ENCODE measurements at places on chromosomes 4 and X. TPM values are rescaled to one million over a fixed set of nuclear protein-coding genes. Genes with fewer than 3 reads are reported as not detected.

FAM156A gene
- total RNA-seq: 13.2 TPM

GRK4 gene
- total RNA-seq: 4.2 TPM

GPC4 gene
- total RNA-seq: 65.6 TPM

SPIN2A gene
- total RNA-seq: not detected

TCEAL6 gene
- 0.39 TPM for total RNA-seq

FAM184B gene
- total RNA-seq: not detected

WDFY3 gene
- total RNA-seq: 91.0 TPM

RNF128 gene
- 0.27 TPM for total RNA-seq

GAGE12E gene
- total RNA-seq: not detected

USP27X gene
- 3.1 TPM for total RNA-seq

MSX1 gene
- 2.7 TPM for total RNA-seq

GLRA3 gene
- total RNA-seq: not detected

EMD gene
- 41.0 TPM for total RNA-seq

ESX1 gene
- not detected for total RNA-seq

MSN gene
- 288 TPM for total RNA-seq

DNA sequence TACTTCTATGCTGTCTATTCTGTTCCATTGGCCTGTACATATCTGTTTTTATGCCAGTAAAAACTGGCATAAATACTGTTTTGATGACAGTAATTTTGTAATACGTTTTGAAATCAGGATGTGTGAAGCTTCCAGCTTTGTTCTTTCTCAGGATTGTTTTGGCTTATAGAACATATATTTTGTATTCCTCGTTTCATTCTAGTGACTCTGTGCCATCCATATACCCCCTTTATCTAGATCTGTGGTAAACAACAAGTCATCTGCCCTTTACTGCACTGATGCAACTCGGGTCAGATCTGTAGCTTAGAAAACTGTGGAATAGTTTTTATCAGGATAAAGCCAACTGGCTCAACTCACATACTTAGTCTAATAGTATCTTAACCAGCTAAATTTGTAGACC, 233.7 kb downstream of the PRDM5 start:
- no peaks in the 10 kb centered on the region for H3K4me1 ChIP-seq
- H3K4me3 ChIP-seq: no peak overlapping the region
- no peak for ATAC-seq
- no peak overlapping the region for H3K27ac ChIP-seq
- H3K27me3 ChIP-seq: no peaks in the 10 kb centered on the region

DNA sequence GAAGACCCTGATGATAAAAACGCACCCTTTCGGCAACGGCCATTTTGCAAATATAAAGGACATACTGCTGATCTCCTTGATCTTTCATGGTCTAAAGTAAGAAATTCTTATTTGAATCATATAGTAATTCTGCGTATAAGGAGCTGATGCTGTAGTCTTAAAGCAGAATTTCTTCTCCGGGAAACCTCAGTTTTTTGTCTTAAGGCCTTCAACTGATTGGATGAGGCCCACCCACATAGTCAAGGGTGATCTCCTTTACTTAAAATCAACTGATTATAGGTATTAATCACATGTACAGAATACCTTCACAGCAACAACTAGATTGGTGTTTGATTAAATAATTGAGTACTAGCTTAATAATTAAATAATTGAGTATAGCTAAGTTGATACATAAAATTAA, 62.8 kb upstream of the DOCK11 start:
- H3K4me3 ChIP-seq: no peak overlapping the region
- H3K27me3 ChIP-seq: no peaks in the 10 kb centered on the region
- no peak overlapping the region for H3K27ac ChIP-seq
- no peaks in the 10 kb centered on the region for H3K36me3 ChIP-seq
- no peak for ATAC-seq

DNA sequence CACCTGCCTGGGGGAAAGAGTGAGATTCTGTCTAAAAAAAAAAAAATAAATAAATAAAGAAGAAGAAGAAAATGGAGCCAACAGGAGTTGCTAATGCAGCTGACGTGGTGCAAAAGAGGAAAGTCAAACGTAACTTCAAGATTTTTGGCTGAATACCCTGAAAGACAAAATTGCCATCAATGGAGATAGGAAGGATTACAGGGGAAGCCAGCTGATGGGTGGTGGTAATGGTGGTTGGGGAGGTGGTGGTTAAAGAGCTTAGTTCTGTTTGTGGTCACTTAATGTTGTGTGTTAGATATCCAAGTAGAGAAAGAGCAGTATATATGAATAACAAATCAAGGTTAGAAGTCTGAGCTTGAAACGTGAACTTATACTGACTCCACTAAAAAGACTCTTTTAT, 225.4 kb downstream of the ARHGAP24 start:
- H3K27me3 ChIP-seq: no peaks in the 10 kb centered on the region
- H3K4me1 ChIP-seq: no peaks in the 10 kb centered on the region
- H3K27ac ChIP-seq: no peak overlapping the region
- no peaks in the 10 kb centered on the region for H3K36me3 ChIP-seq
- H3K4me3 ChIP-seq: no peak overlapping the region

DNA sequence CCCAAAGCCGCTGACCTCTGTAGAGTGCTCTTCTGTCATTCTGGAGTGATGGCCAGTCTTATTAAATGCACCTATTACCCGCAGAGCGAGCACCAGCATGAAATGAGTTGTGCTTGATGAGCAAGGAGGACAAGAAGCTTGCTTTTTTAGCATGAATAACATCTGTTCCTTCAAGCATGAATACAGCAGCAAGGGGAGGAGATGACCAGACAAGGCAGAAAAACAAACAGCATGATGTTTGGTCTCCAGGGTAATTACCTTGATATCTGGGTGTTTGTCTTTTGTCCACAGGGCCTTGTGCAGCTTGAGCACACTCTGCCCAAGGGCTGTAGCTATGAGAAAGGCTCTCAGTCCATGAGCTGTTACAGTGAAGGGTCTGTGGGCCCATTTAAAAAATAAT, 324.8 kb upstream of the DDX53 start:
- no peaks in the 10 kb centered on the region for H3K4me1 ChIP-seq
- no peak for ATAC-seq
- H3K4me3 ChIP-seq: no peak overlapping the region
- no peaks in the 10 kb centered on the region for H3K27me3 ChIP-seq
- no peak overlapping the region for H3K27ac ChIP-seq

- H3K4me3 ChIP-seq: no peak overlapping the region
- H3K4me1 ChIP-seq: no peaks in the 10 kb centered on the region
- no peak overlapping the region for H3K27ac ChIP-seq
- ATAC-seq: no peak
- no peaks in the 10 kb centered on the region for H3K36me3 ChIP-seq
- no peaks in the 10 kb centered on the region for H3K27me3 ChIP-seq
Observed at GRCh38 chr4:39357002-39357401, 9.2 kb downstream of the RFC1 start.

- ATAC-seq: peak; percentile 93
- no peaks in the 10 kb centered on the region for H3K27me3 ChIP-seq
- H3K36me3 ChIP-seq: no peaks in the 10 kb centered on the region
- H3K27ac ChIP-seq: peak overlapping the region; percentile 74
- peak overlapping the region; percentile 38 for H3K4me3 ChIP-seq
Observed at GRCh38 chr4:159227984-159228383, 125.1 kb downstream of the RAPGEF2 start.

DNA sequence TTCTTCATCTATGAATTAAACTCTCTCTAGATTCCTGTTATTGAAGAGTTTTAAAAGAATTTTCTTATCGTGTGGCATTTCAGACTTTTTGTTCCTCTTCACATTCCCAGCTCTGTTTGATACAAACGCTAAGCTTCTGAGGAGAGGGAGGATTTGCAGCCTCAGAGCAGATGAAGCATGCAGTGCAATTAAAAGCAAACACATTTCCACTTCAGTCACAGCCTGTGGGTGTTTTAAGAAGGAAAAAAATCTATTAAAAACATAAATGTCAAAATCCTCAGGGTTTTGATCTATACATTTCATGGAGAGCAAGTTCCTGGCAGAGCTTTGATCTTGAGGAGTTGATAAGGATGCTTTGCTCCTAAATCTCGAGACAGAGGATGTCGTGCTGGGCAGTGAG, 442.4 kb upstream of the BOD1L1 start:
- no peak for ATAC-seq
- H3K36me3 ChIP-seq: no peaks in the 10 kb centered on the region
- no peak overlapping the region for H3K27ac ChIP-seq
- no peaks in the 10 kb centered on the region for H3K4me1 ChIP-seq

DNA sequence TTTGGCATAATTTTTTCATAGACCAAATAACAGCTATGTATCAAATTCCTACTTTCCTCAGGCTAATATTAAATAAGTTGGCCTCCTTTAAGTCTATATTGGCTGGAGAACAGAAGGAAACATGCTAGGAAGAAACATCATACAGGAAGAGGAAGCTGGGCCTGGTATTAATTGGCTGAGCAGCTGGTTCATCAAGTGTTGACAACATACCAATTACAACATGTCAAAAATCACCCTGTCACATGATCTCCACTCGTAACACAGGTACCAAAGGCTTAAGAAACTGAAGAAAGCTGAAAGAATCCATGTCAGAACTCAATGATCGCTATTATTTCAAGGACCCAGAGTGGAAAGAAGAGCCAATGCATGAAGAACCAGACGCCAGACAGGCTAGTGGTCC, 10.5 kb downstream of the WDFY3 start:
- no peak for ATAC-seq
- no peak overlapping the region for H3K27ac ChIP-seq
- no peaks in the 10 kb centered on the region for H3K36me3 ChIP-seq
- H3K4me1 ChIP-seq: peaks cover 64% of the 10 kb centered on the region
- H3K27me3 ChIP-seq: no peaks in the 10 kb centered on the region

GRCh38 chrX:17603196-17603595, 134.1 kb upstream of the SCML1 start:
- H3K4me3 ChIP-seq: no peak overlapping the region
- ATAC-seq: no peak
- no peaks in the 10 kb centered on the region for H3K4me1 ChIP-seq
- no peaks in the 10 kb centered on the region for H3K36me3 ChIP-seq
- no peaks in the 10 kb centered on the region for H3K27me3 ChIP-seq

GRCh38 chr4:174578366-174578765, 56.1 kb upstream of the HPGD start:
- no peak overlapping the region for H3K27ac ChIP-seq
- H3K4me1 ChIP-seq: no peaks in the 10 kb centered on the region
- H3K36me3 ChIP-seq: no peaks in the 10 kb centered on the region
- no peaks in the 10 kb centered on the region for H3K27me3 ChIP-seq

DNA sequence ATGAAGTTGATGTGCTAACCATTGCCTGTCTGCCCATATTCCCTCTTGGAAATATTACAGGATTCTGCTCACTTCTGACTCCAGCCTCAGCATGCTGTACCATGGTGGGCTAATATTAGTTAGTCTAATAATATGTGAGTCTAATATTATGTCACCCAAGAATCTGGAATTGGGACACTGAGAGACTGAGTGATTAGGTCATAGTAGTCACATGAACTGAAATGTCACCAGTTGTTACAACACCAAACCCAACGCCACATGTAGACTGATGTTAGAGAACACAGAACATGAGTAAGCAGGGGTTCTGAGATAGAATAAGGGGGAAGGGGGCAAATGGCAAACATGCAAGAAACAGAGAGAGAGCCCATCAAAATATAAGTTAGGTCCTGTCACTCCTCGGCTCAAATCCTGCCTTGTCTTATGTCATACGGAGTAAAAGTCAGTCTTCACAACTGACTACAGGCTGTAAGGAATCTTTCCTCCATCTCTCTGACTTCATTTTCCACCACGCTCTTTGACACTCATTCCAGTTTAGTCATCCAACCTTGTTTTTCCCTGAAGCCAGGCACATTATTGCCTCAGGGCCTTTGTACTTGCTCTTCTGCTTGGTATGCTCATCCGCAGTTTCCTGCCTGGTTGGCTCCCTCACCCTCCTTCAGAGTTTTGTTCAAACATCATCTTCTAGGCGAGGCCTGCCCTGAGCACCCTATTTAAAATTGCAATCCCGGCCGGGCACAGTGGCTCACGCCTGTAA, 9.6 kb upstream of the SLAIN2 start:
- H3K27me3 ChIP-seq: no peaks in the 10 kb centered on the region
- H3K36me3 ChIP-seq: no peaks in the 10 kb centered on the region
- H3K27ac ChIP-seq: no peak overlapping the region
- H3K4me1 ChIP-seq: no peaks in the 10 kb centered on the region
- no peak overlapping the region for H3K4me3 ChIP-seq
- ATAC-seq: peak; percentile 55

DNA sequence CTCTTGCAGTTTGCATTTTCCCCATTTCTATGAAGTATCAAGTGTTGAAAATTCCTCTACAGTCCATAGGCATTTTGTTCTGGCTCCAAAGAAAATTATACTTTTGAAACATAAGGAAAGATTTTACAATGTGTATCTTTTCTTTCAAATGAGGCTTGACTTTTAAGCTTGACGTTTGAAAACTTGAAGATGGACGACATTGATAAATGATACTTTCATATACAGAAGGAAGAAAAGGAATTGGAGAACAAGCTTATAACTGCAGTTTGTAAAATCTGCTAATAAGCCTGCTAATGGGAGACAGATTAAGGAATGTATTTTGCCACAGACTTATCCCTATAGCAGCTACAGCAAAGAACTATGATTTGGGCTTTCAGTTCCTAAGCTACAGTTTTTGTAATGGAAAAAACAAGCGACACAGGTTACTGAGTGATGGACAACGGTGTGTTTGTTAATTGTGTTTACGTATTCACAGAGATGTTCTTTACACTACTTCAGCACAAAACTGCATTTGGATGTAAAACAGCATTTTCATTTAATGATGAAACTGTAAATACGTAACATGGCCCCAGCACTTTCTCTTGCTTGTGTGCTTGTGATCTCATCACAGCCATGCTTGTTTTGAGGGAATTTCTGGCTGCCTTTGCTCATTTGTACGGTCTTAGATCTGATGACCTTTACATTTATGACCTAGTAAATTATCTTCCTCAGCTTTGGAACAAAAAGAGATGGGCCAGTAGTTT, 83.2 kb upstream of the FAT1 start:
- no peak overlapping the region for H3K4me3 ChIP-seq
- no peaks in the 10 kb centered on the region for H3K36me3 ChIP-seq
- ATAC-seq: no peak
- no peaks in the 10 kb centered on the region for H3K27me3 ChIP-seq
- no peak overlapping the region for H3K27ac ChIP-seq
- no peaks in the 10 kb centered on the region for H3K4me1 ChIP-seq

GRCh38 chr4:57575426-57575825, 465.2 kb upstream of the IGFBP7 start:
- no peaks in the 10 kb centered on the region for H3K4me1 ChIP-seq
- no peaks in the 10 kb centered on the region for H3K36me3 ChIP-seq
- no peak overlapping the region for H3K4me3 ChIP-seq
- no peaks in the 10 kb centered on the region for H3K27me3 ChIP-seq
- no peak for ATAC-seq

DNA sequence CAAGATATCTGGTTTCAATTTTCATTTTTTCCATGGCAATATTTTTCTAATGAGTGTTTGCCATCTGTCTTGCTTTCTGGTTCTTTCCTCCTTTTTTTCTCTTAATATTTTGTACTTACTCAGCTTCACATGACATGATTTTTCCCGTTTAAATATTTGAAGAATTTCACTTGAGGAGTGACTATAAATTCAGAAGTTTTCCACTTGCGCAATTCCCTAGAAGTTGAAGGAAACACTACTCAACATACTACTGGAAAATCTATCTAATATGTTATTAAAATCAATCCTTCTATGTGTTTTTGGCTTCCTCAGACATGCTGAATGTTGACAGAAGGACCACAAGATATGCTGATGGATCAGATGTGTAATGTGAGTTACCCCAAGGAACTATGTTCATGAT, 36.8 kb upstream of the BANK1 start:
- no peaks in the 10 kb centered on the region for H3K4me1 ChIP-seq
- ATAC-seq: no peak
- H3K4me3 ChIP-seq: no peak overlapping the region
- no peak overlapping the region for H3K27ac ChIP-seq
- no peaks in the 10 kb centered on the region for H3K36me3 ChIP-seq

GRCh38 chr4:84417997-84418709, 80.9 kb downstream of the NKX6-1 start:
- no peak overlapping the region for H3K27ac ChIP-seq
- no peaks in the 10 kb centered on the region for H3K36me3 ChIP-seq
- no peaks in the 10 kb centered on the region for H3K27me3 ChIP-seq
- no peak overlapping the region for H3K4me3 ChIP-seq
- ATAC-seq: no peak

Measured in gastroesophageal sphincter (tissue), 4 donors.